ENCODE measurements at places on chromosomes 16 and 17.

- DNase-seq: no peak
Observed at GRCh38 chr16:88558457-88559442, 11.5 kb upstream of the ZC3H18 start.

- DNase-seq: no peak
Observed at GRCh38 chr17:73285916-73286862, 24.5 kb upstream of the CPSF4L start.

DNA sequence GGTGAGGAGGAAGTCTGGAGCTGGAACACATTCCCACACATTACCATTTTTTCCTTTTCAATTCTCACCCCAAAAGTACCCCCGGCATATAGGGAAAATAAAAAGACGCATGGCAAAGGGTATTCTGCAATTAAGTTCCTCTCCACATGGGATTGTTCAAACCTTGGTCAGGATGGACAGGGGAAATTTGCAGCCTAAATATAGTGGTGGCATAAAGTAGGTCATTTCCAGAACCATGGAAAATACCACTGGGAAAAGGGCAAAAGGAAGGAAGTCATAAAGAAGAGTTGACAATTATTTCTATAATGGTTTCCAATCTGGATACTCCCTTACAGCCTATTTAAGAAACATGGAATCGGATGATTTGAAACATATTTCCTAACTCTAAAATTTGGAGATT lies 135.8 kb downstream of the STX8 start:
- DNase-seq: no peak

- DNase-seq: no peak
Observed at GRCh38 chr17:29076722-29077121, 33.8 kb downstream of the PIPOX start.

- no peak for DNase-seq
Observed at GRCh38 chr17:43515656-43516055, 30.5 kb downstream of the ETV4 start.

DNA sequence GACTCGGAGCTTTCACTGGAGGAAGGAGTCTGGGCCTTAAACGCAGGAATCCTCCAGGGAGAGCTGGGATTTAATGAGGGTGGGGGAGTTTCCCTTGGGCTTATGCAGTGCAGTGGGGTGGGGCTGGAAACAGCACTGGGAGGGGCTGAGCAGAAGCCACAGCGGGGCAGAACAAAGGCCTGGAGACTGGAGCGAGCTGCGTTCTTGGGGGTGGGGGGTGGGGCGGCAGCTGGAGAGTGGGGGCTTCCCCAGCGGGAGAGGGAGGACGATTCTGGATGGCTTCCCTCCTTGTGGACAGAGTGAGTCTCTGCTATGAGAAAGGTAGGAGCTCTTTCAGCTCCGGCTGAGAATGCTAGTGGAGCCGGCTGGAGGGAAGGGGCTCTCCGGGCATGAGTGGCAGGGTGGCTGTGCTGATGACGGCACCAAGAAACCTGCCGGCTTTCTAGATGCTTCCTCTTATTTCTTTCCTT lies 406.0 kb downstream of the SEC14L1 start:
- DNase-seq: no peak

DNA sequence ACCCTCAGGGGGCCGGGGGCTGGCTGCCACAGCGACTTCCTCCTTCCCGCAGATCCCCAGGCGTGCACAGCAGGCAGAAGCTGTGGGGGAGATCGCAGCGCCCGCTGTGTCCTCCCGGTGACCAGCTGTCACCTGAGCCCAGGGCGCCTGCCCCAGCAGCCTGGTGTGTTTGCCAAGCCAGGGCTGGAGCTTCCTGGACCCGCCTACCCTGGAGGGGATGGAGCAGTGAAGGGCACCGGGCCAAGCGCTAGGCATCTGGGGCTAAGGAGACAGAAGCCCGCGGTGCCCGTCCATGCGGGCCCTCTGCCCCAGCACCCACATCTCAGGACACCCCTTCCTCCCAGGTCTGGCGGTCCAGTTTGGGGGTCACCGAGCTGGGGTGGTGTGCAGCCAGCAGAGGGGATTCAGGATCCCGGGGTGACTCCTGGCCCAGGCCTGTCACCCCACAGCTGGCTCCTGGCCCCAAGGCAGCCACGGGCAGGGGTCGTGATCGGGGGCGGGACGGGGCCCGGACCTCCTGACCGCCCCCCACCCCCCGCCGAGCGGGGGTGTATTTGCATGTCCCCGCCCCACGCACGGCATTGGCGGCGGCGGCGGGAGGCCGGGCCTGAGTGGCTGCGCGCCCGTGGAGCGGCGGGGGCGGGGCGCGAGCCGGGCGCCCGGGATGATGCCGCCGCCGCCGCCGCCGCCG lies at the start of gene RAB26:
Gene RAB26, plus strand, starts transcription at position 645 of the 691 bp plus-strand sequence. CDS start 159 bp downstream, outside the sequence.
- peak; percentile 60 for DNase-seq

- DNase-seq: no peak
Observed at GRCh38 chr16:89829630-89830437, 1.6 kb downstream of the SPIRE2 start.

GRCh38 chr17:17060001-17060922 lies 18.0 kb downstream of the MPRIP start:
- DNase-seq: no peak

GRCh38 chr17:62882284-62882683 lies 74.2 kb upstream of the MARCHF10 start:
- DNase-seq: no peak

DNA sequence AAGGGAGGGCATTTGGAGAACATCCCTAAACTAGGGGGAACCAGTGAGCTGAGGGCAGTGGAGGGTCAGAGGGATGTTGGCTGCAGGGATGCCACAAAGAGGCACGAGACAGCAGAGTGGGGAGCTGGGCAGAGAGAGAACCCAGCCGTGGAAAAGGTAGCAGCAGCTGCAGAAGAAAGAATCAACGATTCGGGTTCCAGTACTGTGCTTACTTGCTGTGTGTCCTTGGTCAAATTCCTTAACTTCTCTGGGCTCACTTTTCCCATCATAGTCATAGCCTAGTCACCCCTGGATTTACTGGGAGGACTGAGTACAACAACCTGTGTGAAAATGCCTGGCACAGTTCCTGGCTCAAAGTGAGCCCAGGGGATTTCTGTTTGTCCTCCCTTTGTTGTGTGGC lies 12.8 kb upstream of the MMP2 start:
- no peak for DNase-seq

DNA sequence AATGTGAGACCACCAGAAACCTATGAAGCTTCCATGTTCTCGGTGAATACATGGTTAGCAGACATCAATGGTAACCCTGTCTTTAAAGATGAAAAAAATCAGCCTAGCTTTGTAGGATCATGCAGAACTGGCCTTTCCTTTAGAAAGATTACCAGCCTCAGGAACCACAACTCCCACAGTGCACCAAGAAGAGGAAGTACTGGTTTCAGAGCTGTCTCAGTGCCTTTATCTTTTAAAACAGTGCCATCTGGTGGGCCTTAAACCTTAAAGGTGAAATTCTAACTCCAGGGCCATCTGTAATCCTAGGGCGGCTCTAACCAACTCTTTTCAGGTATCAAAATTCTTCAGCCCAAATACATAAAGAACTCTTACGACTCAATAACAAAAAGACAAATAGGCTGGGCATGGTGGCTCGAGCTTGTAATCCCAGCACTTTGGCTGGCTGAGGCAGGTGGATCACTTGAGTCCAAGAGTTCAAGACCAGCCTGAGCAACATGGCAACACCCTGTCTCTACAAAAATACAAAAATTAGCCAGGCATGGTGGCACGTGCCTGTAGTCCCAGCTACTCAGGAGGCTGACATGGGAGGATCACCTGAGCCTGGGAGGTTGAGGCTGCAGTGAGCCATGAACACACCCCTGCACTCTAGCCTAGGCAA lies 5.4 kb downstream of the ATPAF2 start:
- peak; percentile 13 for DNase-seq

GRCh38 chr17:66849851-66850580 lies 15.1 kb downstream of the CACNG5 start:
- no peak for DNase-seq

- DNase-seq: no peak
Observed at GRCh38 chr16:31714903-31715504, 158.6 kb upstream of the ZNF267 start.

GRCh38 chr17:63423251-63423950 lies 22.7 kb downstream of the CYB561 start:
- no peak for DNase-seq

DNA sequence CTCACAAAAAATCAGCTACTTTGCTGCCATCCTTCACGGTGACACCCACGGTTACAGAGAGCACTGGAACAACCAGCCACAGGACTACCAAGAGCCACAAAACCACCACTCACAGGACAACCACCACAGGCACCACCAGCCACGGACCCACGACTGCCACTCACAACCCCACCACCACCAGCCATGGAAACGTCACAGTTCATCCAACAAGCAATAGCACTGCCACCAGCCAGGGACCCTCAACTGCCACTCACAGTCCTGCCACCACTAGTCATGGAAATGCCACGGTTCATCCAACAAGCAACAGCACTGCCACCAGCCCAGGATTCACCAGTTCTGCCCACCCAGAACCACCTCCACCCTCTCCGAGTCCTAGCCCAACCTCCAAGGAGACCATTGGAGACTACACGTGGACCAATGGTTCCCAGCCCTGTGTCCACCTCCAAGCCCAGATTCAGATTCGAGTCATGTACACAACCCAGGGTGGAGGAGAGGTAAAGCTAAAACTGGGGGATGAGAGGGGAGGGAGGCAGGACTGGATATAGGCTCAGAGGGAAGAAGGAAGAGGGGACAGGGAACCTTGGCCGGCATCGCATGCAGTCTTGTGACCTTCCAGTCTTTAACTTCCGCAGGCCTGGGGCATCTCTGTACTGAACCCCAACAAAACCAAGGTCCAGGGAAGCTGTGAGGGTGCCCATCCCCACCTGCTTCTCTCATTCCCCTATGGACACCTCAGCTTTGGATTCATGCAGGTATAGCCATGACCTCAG lies 581 bp downstream of the CD68 start:
- no peak for DNase-seq

DNA sequence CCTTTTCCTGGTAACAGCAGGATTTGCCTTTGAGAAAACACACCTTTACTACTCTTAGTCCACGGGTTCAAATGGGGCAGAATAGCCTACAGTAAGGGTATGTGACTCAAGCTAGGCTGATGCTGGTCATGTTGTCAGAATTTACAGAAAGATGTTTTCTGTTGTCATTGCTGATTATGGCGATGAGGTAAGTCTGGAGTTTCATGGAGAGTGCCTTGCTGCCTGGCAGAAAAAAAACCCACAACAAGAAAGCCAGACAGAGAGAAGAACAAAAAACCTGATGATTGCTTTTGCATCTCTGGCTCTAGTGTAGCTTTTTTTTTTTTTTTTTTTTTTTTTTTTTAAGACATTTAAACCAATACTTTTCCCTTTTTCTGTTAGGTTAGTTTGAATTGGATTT lies 47.9 kb downstream of the SLC6A4 start:
- DNase-seq: no peak

GRCh38 chr16:4664538-4665418 lies 28.6 kb upstream of the NUDT16L1 start:
- DNase-seq: no peak

DNA sequence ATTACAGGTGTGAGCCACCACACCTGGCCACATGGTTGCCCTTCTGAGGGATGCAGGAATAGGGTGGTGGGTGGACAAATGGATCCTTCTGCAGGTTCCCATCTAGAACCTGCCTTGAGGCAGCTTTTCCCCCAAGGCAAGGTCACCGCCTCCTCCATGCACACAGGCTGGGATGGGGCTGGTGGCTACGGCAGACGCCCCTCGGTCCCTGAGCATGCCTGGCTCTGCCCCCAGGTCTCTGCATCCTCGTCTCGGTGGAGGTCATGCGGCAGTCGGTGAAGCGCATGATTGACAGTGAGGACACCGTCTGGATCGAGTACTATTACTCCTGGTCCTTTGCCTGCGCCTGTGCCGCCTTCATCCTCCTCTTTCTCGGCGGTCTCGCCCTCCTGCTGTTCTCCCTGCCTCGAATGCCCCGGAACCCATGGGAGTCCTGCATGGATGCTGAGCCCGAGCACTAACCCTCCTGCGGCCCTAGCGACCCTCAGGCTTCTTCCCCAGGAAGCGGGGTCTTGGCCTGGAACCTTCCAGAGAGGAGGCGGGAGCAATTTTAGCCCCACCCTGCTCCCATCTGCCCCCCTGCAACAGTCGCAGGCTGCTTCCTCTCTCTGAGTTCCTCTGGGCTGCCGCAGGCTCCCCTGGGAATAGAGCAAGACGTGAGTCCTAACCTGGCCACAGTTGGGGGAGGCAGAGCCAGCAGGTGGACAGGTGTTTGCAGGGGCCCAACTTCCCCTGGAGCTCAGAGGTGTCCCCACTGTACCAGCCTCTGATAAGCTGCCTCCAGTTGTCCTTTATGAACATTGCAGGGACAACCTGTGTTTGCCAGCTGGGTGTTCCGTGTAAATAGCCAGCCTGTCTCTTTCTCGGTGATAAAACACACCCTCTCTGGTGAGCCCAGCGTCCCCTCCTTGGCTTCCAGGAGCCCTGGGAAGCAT lies 11.7 kb downstream of the CACNG1 start:
- DNase-seq: no peak

- no peak for DNase-seq
Observed at GRCh38 chr17:40027614-40028012, 12.4 kb downstream of the CSF3 start.

DNA sequence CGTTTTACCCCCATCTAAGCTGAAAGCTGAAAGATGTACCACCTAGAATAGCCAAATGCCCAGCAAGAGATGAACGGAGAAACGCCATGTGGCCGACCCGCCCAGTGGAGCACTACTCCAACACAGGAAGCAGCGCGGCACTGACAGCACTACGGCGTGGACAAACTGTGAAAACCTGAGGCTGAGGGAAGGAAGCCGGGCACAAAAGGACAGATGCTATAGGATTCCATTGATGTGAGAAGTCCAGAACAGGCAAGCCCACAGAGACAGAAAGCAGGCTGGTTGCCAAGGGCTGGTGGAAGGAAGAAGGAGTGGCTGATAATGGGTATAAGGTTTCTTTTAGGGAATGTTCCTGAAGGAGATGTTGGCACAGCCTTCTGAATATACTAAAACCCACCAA lies 29.4 kb upstream of the SLC38A8 start:
- no peak for DNase-seq

DNA sequence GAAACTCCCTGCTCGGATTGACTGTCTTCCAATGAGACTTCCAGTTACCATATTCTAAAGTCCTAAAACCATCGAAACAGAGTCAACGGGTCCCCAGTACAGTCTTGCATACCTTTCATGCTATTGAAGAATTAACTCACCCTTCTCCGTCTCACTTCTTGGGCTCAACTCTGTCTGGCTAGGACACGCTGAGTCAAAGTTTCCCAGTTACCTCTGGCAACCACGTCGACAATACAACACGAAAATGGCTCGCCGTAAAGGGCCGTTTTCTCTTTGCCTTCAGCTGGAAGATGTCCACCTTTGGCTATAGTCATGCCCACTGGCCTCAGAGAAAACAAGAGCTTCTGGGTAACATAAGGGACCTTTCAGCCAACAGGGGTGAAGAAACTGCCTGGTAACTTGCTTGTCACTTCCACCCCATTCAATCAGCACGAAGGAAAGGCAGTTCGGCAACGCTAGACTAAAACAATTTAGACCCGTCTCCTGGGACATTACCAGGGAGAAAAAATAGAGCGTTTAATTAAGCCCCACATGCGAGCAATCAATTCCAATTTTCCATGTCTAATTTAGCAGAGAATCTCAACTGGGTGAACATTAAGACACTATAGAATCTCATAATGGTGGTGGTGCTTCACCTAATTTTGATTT lies 21.5 kb downstream of the KCNG4 start:
- no peak for DNase-seq
